ENCODE measurements at places on chromosomes 5 and 9. TPM values are rescaled to one million over a fixed set of nuclear protein-coding genes. Genes with fewer than 3 reads are reported as not detected.

POLR1E gene
- polyA plus RNA-seq: 26.6 TPM

LHX6 gene
- 4.5 TPM for polyA plus RNA-seq

TMEM232 gene
- 6.3 TPM for polyA plus RNA-seq

ARL14EPL gene
- not detected for polyA plus RNA-seq

ZMYND19 gene
- 24.2 TPM for polyA plus RNA-seq

LCN2 gene
- polyA plus RNA-seq: 0.49 TPM

DMAC1 gene
- polyA plus RNA-seq: 82.6 TPM

SPZ1 gene
- not detected for polyA plus RNA-seq

HACD4 gene
- 3.2 TPM for polyA plus RNA-seq

OR13D1 gene
- not detected for polyA plus RNA-seq

PPIC gene
- 37.4 TPM for polyA plus RNA-seq

CD72 gene
- 2.8 TPM for polyA plus RNA-seq

SIT1 gene
- polyA plus RNA-seq: 0.32 TPM

SPATA31D4 gene
- polyA plus RNA-seq: not detected

CDH12 gene
- polyA plus RNA-seq: 6.0 TPM

FAM153A gene
- polyA plus RNA-seq: 0.21 TPM

KIAA1958 gene
- 18.9 TPM for polyA plus RNA-seq

VCAN gene
- polyA plus RNA-seq: 366 TPM

SLC34A3 gene
- polyA plus RNA-seq: 12.1 TPM

PAM gene
- 174 TPM for polyA plus RNA-seq

COL5A1 gene
- polyA plus RNA-seq: 111 TPM

PCDHGA5 gene
- polyA plus RNA-seq: 2.6 TPM

GPR150 gene
- polyA plus RNA-seq: not detected

LECT2 gene
- 2.1 TPM for polyA plus RNA-seq

TRPM3 gene
- polyA plus RNA-seq: 11.2 TPM

IL7R gene
- polyA plus RNA-seq: 0.78 TPM

PCDHGA2 gene
- 8.3 TPM for polyA plus RNA-seq

All from renal pelvis (tissue), 12 donors.